ENCODE measurements at places on chromosomes 2 and 18.
A peak's percentile ranks its signal among the peaks of the same experiment; 100 is the strongest.

DNA sequence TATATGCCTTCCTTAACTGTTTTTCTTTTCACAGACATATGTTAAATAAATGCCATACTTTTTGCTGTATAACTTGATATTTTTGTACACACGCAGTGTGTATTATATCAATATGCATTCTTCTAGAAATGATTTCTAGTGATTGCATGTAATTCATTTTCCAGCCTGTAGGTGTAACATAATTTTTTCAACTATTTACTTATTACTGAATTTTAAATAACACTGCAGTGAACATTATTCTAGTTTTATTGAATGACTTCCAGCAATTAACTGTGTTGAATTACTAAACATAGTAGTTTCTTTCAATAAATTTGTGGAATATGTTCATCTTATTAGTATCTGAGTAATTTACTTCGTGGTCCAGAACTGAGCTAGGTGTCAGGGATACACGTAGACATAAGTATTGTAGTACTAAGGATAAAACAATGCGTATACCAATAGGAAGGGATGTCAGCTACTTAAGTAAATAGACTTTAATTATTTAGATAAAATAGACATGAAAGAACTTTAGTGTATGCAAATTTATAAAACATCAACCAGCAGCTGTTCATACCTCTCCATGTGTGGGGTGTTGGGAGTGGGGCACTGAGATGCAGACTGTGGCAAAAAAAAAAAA lies 28.0 kb downstream of the TANC1 start:
- H3K27me3 ChIP-seq, result no peaks in the 10 kb centered on the region
- H3K27ac ChIP-seq, result no peak overlapping the region
- H3K4me1 ChIP-seq, result peaks cover 31% of the 10 kb centered on the region
- DNase-seq, result no peak

DNA sequence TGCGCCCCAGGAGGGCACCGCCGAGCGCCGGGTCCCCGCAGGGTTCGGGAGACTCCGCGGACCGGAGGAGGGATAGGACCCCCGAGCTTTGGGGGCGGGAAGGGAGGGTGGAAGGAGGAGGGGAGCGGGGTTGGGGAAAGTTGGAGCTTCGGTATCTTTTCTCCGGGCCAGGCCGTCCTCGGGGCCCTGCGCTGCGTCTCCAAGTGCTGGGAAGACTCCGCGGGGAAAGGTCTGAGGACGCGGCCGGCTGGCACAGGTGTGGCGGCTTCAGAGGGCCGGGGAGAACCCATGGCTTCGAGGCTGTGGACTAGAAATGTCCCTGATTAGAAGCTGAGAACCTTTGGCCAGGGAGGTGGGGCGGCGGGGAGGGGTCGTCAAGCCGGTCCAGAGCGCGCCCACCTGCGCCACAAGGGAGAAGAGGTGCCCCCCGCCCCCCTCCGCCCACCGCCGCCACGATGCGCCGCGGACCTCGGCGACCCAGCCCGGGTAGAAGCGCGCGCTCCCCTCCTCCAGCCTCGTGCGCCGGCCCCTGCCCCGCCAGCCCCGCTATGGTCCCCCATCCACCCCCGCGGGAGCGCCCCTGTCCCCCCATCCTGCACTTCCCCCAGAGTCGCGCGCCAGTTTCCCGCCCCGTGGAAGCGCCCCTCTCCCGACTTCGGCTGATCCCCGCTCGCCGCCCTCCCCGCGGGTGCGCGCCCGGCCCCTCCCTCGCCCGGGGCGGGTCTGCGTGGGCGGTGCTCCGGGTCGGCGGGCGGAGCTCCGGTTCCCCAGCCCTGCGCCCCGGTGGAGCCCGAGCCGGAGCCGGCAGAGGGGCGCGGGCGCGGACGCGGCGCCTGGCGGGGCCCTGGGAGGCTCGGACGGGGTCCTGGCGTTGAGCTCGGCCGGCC lies at the start of gene SNTG2:
Gene SNTG2, plus strand, starts transcription at position 770 of the 887 bp plus-strand sequence. CDS start 148 bp downstream, outside the sequence.
- peak within 1 kb of the TSS; percentile 27 for H3K27ac ChIP-seq
- no peak for DNase-seq
- peak within 1 kb of the TSS; percentile 62 for H3K4me3 ChIP-seq
- peaks cover 50% of the 10 kb centered on the region for H3K27me3 ChIP-seq

GRCh38 chr2:205543937-205544702 lies 138.2 kb upstream of the NRP2 start:
- no peaks in the 10 kb centered on the region for H3K36me3 ChIP-seq
- no peak overlapping the region for H3K4me3 ChIP-seq
- no peak for DNase-seq
- H3K27me3 ChIP-seq, result no peaks in the 10 kb centered on the region
- H3K27ac ChIP-seq, result no peak overlapping the region
- peaks cover 15% of the 10 kb centered on the region for H3K4me1 ChIP-seq

DNA sequence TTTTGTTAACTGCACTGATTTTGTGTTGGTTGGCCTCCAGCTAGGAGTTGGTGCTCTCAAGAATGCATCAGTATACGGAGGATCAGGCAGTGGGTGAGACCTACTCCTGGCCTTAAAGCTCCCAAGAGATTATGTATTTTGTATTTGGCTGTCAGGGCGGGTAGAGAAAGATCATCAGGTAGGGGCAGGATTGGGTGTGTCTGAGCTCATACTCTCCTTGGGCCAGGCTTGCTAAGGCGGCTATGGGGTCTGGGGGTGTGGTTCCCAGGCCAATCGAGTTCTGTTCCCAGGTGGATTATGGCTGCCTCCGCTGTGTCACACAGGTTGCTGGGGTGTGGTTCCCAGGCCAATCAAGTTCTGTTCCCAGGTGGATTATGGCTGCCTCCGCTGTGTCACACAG lies 28.9 kb upstream of the IL1RN start:
- no peaks in the 10 kb centered on the region for H3K36me3 ChIP-seq
- H3K4me1 ChIP-seq, result no peaks in the 10 kb centered on the region
- DNase-seq, result no peak
- H3K27me3 ChIP-seq, result no peaks in the 10 kb centered on the region

DNA sequence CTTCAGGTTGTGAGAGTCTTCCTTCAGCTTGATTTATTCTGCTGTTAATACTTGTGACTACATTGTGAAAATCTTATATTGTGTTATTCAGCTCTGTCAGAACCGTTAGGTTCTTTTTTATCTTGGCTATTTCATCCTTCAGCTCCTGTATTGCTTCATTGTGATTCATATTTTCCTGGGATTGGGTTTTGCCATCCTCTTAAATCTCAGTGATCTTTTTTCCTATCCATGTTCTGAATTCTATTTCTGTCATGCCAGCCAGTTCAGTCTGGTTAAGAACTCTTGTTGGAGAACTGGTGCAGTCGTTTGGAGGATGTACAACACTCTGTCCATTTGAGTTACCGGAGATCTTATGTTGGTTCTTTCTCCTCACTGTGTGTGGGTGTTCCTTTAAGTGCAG lies 19.1 kb downstream of the MSTN start:
- no peak for DNase-seq
- no peak overlapping the region for H3K27ac ChIP-seq
- H3K27me3 ChIP-seq, result no peaks in the 10 kb centered on the region
- no peaks in the 10 kb centered on the region for H3K36me3 ChIP-seq
- H3K4me1 ChIP-seq, result no peaks in the 10 kb centered on the region
- no peak overlapping the region for H3K4me3 ChIP-seq

DNA sequence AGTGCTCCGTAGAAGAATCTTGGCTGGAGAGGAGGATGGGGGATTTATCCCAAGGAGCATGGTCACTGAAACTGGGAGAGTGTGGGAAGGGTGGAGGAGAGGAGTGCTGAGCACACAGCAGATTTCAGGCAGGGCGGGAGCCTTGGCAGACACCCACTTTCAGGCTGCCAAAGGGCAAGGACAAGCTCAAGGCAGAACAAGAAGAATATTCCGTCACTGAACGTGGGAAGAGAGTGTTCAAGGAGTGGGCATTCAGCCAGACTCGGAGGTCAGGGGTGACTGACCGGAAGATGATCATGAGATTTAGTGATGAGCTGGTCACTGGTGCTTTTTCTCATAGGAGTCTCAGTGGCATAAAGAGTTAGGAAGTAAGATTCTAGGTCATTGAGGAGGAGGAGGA lies 136.2 kb upstream of the RASGRP3 start:
- no peaks in the 10 kb centered on the region for H3K36me3 ChIP-seq
- no peaks in the 10 kb centered on the region for H3K4me1 ChIP-seq
- peak; percentile 85 for DNase-seq
- no peaks in the 10 kb centered on the region for H3K27me3 ChIP-seq
- H3K27ac ChIP-seq, result no peak overlapping the region

GRCh38 chr2:232532419-232532818 lies 6.5 kb downstream of the CHRND start:
- no peak overlapping the region for H3K4me3 ChIP-seq
- H3K27ac ChIP-seq, result no peak overlapping the region
- peaks cover 29% of the 10 kb centered on the region for H3K27me3 ChIP-seq

DNA sequence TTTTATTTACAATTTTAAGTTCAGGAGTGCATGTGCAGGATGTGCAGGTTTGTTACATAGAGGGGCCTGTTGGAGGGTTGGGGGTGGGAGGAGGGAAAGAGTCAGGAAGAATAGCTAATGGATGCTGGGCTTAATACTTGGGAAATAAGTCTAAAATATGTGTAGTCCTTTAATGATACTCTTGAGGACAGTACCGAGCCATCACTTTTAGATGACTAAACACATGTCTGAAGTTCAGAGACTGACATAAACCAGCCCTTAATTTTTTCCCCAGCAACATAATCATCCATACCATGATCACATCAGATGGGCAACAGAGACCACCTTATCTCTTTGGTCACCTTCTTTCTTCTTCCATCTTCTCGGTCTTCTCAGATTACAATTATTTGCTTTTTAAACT lies 189.1 kb upstream of the COL3A1 start:
- no peak for DNase-seq
- H3K27ac ChIP-seq, result no peak overlapping the region
- H3K27me3 ChIP-seq, result no peaks in the 10 kb centered on the region
- H3K4me1 ChIP-seq, result peaks cover 17% of the 10 kb centered on the region

DNA sequence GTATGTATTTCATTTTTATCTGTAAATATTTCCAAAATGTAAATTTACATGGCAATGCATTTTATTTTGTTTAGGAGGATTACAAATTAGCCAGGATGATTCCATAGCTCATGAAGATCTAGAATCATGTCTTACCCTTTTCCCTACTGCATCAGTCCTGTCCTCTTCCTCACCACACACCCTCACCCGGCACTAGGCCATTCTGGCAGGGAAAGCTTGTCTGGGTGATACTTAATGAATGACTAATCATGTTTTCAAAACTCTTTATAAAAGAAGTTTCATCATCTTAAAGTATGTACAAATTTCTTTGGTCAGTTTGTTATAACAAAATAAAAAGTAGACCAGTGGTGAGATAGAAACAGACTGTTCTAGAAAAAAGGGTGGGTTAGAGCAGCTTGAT lies 283.3 kb upstream of the VWC2L start:
- no peaks in the 10 kb centered on the region for H3K27me3 ChIP-seq
- no peaks in the 10 kb centered on the region for H3K4me1 ChIP-seq
- no peak overlapping the region for H3K4me3 ChIP-seq
- no peak overlapping the region for H3K27ac ChIP-seq
- peak; percentile 75 for DNase-seq

- no peak for DNase-seq
- no peak overlapping the region for H3K4me3 ChIP-seq
- H3K27ac ChIP-seq, result no peak overlapping the region
- H3K4me1 ChIP-seq, result no peaks in the 10 kb centered on the region
These were observed 48.5 kb downstream of the SLC5A7 start for GRCh38 chr2:108034843-108035242.

DNA sequence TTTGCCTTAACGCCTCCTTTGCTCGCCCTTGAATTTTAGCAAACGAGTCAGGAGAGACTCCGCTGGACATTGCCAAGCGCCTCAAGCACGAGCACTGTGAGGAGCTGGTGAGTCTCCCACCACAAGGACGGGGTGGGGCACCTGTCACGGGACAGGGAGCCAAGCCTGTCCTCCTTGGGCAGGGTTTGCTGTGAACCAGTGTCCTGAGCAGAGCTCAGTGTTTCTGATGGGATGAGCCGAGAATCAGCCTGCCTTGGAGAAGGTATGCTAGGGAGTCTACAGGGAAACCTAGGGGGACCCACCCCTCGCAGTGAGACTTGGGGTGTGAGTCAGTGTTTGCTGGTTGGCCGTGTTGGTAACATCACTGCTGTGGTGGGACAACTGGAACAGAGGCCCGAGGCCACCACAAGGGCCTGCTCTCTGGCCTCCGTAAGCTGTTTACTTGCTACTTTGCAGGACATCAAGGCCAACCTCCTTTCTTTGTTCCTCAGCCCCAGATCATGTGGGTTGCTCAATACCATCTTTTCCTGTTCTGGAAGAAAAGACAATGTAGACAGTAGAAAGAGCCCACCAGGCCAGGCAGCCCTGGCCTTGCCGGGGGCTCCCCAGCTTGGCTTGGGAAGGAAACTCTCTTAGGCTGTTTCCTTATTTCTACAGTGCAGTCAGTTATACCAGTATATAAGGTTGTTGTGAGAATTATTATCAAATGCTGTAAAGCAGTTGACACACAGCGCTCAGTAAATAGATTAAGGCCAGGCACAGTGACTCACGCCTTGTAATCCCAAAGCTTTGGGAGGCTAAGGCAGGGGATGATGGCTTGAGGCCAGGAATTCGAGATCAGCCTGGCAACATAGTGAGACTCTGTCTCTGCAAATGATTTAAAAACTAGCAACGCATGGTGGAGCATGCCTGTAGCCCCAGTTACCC lies 42.4 kb downstream of the ITGB1BP1 start:
- no peak overlapping the region for H3K4me3 ChIP-seq
- peaks cover 29% of the 10 kb centered on the region for H3K4me1 ChIP-seq
- peak; percentile 86 for DNase-seq
- no peaks in the 10 kb centered on the region for H3K27me3 ChIP-seq
- H3K27ac ChIP-seq, result peak overlapping the region; percentile 82
- H3K36me3 ChIP-seq, result peaks cover 37% of the 10 kb centered on the region

- H3K4me3 ChIP-seq, result no peak overlapping the region
- peaks cover 5% of the 10 kb centered on the region for H3K27me3 ChIP-seq
- no peak overlapping the region for H3K27ac ChIP-seq
- peaks cover 7% of the 10 kb centered on the region for H3K4me1 ChIP-seq
- no peaks in the 10 kb centered on the region for H3K36me3 ChIP-seq
These were observed 4.7 kb upstream of the STAMBP start for GRCh38 chr2:73823916-73824523.

DNA sequence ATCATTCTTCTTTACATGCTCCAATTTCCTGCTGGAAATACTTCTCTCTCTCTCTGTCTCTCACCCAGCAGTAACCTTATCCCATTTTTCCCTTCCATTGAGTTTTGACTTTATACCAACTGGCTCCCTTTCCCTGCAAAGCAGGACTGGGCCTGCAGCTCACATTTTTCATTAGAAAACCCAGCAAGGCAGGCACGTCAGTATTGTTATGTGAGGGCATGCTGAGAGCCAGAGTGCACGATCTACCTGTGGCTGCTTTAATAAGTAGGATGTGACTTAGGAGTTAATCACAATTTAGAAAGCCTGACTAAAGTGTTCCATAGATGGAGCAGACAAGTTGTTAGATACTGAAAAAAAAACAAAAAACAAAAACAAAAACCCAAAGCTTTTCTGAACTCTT lies 5.2 kb upstream of the NDUFV2 start:
- no peaks in the 10 kb centered on the region for H3K36me3 ChIP-seq
- DNase-seq, result no peak
- H3K4me1 ChIP-seq, result peaks cover 13% of the 10 kb centered on the region
- H3K4me3 ChIP-seq, result no peak overlapping the region
- H3K27ac ChIP-seq, result peak overlapping the region; percentile 3

GRCh38 chr2:191917430-191917881 lies 70.6 kb upstream of the CAVIN2 start:
- H3K4me3 ChIP-seq, result no peak overlapping the region
- no peaks in the 10 kb centered on the region for H3K36me3 ChIP-seq
- no peaks in the 10 kb centered on the region for H3K4me1 ChIP-seq
- no peak for DNase-seq
- no peaks in the 10 kb centered on the region for H3K27me3 ChIP-seq
- no peak overlapping the region for H3K27ac ChIP-seq

GRCh38 chr18:4454537-4455112 lies 482 bp downstream of the DLGAP1 start:
- H3K36me3 ChIP-seq, result no peaks in the 10 kb centered on the region
- no peak overlapping the region for H3K27ac ChIP-seq
- peaks cover 17% of the 10 kb centered on the region for H3K4me1 ChIP-seq
- no peak for DNase-seq
- peaks cover 42% of the 10 kb centered on the region for H3K27me3 ChIP-seq

Data from suprapubic skin (tissue), 4 donors.